ENCODE measurements at places on chromosomes 5 and 9.

DNA sequence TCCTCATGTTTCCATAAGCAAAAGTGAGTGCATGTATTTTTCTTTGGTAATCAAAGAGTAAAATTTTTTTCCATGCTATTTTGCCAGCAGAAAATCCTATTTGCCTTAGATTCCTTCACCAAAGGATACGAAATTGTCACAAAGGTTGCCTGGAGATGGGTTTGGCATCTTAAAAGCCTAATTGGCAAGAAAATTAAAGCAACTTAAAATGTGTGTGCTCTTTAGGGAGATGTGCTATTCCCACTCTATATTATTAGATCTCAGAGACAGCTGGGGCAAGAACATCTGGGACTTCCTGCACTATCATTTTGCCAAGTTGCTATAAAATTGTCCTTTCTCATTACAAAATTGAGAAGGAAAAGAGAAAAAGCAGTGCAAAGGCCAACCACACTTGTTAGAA, 146.1 kb downstream of the PLCXD3 start:
- no peak overlapping the region for H3K4me3 ChIP-seq
- H3K36me3 ChIP-seq, result no peaks in the 10 kb centered on the region
- no peak for DNase-seq
- H3K4me1 ChIP-seq, result peaks cover 7% of the 10 kb centered on the region
- H3K27me3 ChIP-seq, result no peaks in the 10 kb centered on the region

- H3K27ac ChIP-seq, result no peak overlapping the region
- DNase-seq, result no peak
- H3K36me3 ChIP-seq, result no peaks in the 10 kb centered on the region
- no peak overlapping the region for H3K4me3 ChIP-seq
- no peaks in the 10 kb centered on the region for H3K27me3 ChIP-seq
Observed at GRCh38 chr9:86452201-86452828, 98.1 kb upstream of the TUT7 start.

DNA sequence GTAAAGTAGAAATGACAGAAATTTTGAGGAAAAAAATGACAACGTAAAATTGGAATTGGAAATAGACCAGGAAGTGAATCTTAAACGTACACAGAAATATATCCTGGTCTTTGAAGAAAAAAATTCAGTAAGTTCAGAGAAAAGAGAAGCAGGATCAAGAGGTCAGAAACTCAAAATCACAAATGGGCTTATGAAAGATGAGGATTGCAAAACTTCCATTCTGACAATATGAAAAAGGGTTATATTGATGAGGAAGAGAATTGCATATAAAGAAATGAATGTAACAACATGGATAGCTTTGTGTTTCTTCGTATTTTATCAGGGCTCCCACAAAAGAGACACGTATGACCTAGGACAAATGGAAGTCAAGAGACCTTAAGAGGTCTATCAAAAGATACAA, 58.1 kb downstream of the OXCT1 start:
- no peaks in the 10 kb centered on the region for H3K36me3 ChIP-seq
- H3K4me1 ChIP-seq, result no peaks in the 10 kb centered on the region
- no peak overlapping the region for H3K27ac ChIP-seq
- H3K4me3 ChIP-seq, result no peak overlapping the region

DNA sequence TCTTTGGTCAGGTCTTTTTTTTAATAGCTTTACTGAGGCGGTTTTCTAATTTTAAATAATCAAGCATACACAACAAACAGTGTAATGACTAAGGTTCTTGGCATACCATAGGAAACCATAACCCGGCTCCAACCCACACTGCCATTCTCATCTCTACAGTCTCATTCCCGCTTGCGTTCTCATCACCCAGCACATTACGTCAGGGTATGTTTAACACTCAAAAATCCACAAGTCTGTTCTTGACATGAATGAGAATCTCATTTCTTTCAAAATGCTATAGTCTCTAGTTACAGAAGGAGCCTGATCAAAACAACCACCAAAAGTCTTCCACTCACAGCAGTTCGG, 505 bp downstream of the C5orf34 start:
- no peaks in the 10 kb centered on the region for H3K27me3 ChIP-seq
- DNase-seq, result no peak
- peak overlapping the region; percentile 66 for H3K4me3 ChIP-seq
- peaks cover 5% of the 10 kb centered on the region for H3K4me1 ChIP-seq

DNA sequence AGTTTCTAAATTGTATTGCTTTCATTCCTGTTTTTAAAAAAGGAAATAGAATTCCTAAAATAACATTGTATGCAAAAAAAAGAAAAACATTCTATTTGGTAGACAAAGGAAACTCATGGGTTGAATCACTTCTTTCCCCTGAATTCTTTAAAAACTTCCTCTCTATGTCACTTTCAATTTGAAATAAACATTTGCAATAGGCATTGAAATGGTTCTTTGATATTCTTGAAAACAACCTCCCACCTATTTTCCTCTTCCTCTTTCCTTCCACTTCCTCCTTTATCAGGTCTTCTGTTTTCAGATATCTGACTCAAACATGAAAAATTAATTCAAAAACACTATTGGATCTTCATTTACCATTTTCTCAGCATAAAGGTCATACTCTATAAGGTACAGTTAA, 442.0 kb upstream of the MEF2C start:
- H3K27ac ChIP-seq, result no peak overlapping the region
- no peak overlapping the region for H3K4me3 ChIP-seq
- no peak for DNase-seq
- H3K27me3 ChIP-seq, result no peaks in the 10 kb centered on the region

DNA sequence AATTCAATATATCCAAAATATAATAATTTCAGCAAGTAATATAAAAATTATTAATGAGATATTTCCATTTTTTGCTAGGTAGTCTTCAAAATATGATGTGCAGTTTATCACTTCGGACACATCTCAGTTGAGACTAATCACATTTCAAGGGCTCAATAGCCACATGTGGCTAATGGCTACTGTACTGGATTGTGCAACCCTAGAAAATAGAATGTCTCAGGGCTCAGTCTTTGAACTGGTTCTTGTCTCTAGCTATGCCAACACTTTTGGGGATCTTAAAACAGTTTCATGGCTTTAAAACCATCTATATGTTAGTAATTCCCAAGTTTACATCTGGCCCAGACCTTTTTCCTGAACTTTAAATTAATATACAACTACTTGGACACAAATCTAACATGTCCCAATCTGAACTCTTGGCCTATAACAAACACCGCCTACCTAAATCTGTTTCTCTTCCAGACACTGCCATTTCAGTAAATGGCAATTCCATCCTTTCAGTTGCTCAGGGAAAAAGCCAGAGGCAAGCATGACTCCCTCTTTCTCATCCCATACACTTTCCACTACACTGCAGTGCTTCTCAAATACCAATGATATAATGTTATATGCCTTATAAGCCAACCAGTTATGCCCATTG, 18.8 kb downstream of the PTAR1 start:
- no peak overlapping the region for H3K27ac ChIP-seq
- no peaks in the 10 kb centered on the region for H3K27me3 ChIP-seq
- H3K4me1 ChIP-seq, result peaks cover 19% of the 10 kb centered on the region
- H3K4me3 ChIP-seq, result no peak overlapping the region
- peaks cover 50% of the 10 kb centered on the region for H3K36me3 ChIP-seq
